Right renal pelvis (tissue), 4 donors: ENCODE measurements at places on chromosomes 7 and 10. TPM values are rescaled to one million over a fixed set of nuclear protein-coding genes. Genes with fewer than 3 reads are reported as not detected.

The ETV1 gene
- 29.3 TPM for polyA plus RNA-seq

- DNase-seq, result no peak
These were observed 13.3 kb upstream of the SLC18A3 start for GRCh38 chr10:49596836-49597235.

DNA sequence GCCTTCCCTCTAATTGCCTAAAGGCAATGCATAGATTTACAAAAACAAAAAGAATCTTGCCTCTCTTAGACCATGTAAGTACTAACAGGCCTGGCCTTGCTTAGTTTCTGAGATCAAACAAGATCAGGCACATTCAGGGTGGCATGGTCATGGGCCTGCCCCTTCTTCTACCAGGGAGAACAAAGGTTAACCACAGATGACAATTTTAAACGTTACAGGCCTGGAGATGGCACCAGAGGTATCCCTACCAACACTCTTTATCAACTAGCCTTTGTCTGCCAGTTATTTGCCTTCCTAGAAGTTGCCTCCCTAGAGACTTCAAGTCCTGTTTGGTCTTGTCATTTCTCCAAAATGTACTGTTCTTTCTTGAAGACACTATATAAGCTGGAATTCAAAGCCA, 252.6 kb downstream of the DOCK4 start:
- no peak for DNase-seq

The GPR37 gene
- polyA plus RNA-seq, result 1.4 TPM

DNA sequence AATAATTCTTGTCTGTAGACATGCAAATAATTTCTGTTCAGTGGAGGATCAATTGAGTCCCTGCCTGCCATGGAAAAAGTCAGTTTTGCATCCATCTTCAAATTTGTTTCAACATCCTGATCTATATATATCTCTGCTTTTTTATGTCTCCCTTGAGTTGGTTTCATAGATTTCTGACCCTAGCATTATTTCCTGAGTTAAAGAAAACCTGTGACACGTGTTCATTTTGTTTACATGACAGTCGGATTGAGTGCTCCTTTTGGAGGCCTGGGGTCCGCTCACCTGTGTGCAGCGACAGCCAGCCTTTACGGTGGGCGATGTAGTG, 674 bp downstream of the MRPS24 start:
- no peak for DNase-seq

The ZNF511 gene
- polyA plus RNA-seq, result 40.8 TPM

DNA sequence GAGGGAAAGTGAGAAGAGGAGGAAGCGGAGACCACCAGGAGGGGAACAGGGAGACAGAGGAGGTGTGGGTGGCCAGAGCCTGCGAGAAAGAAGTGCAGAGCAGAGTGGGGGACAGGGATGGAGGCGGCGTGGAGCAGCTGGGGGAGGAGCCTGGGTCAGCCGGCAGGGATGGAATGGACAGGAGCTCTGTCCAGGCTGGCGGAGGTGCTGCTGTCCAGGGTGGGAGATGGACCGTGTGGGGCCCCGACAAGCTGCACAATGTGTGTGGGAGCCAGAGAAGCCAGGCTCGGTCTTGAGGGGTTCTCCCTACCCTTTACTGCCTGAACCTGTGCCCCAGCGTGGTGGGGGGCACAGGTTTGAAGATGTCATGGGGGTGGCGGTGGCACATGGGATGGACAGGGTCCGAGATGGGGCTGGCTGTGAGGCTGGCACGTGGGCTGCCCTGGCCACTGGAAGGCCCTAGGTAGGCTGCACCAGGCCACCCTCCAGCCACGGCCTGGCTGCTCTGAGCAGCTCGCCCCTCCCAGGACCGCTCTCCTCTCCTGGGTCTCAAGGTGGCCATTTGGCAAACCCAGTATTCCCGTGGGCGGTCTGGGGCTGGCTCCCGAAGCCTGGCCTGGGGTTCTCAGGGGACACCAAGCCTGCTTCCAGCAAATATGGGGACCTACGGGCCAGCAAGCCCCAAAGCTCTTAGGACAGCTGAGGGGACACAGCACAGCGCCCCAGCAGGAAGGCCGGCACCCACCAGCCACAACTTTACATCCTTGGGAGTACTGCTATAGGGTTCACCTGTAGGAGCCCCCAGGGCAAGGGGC, 32.3 kb downstream of the YKT6 start:
- DNase-seq, result no peak

GRCh38 chr10:102673236-102673818, 29.0 kb downstream of the TRIM8 start:
- DNase-seq, result no peak
